ENCODE measurements at places on chromosomes 2 and 18.

- DNase-seq, result no peak
These were observed 286.6 kb downstream of the AGAP1 start for GRCh38 chr2:235780401-235780800.

GRCh38 chr2:75068546-75068945 is 110.1 kb downstream of the POLE4 start:
- DNase-seq, result no peak

GRCh38 chr2:46977899-46978298 is 62.3 kb upstream of the MCFD2 start:
- DNase-seq, result no peak

DNA sequence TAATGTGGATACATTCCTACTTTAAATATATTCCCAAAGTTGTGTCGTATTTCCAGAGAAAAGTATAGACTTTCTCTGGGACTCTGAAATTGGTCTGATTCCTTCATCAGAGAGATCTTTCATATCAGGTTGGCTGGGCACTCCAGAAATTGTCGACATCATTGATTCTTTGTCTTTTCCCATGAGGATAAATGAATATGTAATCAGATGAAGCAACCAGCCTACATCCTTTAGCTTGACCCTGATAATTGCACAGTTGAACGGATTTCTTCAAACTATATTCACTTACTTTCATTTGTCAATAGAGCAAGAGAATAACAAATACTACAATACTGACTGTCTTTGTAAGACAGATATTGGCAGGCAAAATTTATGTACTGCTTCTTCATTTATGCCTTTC is 680.2 kb upstream of the LRRTM4 start:
- DNase-seq, result no peak

DNA sequence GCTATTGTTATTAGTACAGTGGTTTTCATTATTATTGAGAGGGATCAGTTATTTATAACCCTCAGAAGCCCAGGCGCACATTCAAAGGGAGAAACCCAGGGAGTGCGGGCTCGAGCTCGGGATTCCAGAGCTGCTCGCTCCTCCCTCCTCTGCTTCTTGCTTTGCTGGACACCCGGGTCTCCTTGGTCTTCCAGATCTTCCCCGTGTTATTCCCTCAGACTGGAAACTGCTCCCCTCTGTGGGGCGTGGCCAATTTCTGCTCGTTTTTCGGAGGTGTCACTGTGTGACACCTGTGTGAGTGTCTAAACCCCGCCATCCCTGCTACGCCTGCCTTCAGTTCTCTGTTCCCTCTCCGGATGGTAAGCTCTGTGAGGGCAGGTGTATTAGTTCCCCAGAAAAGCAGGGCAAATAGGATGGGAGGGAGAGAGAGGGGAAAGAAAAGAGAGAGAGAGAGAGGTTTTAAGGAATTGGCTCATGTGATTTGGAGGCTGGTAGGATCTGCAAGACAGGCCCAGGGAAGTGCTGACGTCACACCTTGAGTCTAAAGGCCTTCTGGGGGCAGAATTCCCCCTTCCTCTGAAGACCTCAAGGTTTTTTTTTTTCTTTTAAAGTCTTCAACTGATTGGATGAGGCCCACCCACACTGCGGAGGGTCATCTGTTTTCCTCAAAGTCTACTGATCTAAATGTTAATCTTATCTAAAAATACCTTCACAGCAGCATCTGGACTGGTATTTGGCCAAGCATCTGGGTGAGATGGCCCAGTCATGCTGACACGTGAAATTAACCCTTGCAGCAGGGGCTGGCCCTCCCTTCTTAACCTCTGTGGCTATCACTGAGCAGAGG is 457.3 kb upstream of the ID2 start:
- no peak for DNase-seq

DNA sequence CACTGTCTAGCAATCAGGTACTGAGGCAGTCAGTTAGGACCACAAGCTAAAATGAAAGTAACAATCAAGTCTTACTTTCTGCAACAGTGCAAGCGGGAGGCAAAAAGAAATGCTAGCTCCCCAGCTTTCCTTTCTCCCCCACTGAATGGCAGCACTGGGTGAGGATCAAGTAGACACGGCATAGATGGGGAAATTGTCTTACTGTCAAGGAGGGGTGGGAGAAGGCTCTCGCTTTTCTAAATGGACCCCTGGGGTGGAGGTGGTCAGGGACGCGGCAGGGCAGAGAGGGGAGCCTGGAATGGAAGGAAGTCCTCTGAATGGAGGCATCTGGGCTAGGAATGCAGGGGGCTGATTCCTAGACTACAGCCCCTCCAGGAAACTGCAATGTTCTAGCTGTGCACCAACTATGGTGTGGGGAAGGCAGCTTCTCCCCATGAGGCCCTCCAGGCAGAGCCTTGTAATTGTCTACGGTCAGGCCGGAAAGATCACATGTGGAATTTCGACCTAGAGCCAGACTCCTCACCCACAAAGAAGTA is 24.3 kb downstream of the METTL8 start:
- DNase-seq, result no peak

- DNase-seq, result no peak
These were observed 630.9 kb downstream of the NYAP2 start for GRCh38 chr2:226030369-226030768.

DNA sequence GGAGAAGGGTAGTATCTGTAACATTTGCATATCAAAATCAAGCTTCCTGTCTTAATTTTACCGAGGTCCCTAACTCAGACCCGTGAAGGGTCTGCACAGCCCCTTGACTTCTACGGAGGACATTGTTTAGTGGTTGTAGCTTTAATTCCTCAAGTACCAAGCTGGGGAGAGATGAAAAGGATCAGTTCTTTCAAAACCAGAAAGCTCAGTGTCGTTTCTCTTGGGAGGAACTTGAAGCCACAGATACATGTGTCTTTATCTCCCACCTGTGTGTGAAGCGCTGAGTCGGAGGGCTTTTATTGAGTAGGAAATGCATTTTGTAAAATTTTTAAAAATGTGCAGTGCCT is 263.6 kb downstream of the GBX2 start:
- DNase-seq, result no peak

GRCh38 chr2:172339371-172340010 is 87.9 kb upstream of the ITGA6 start:
- no peak for DNase-seq

DNA sequence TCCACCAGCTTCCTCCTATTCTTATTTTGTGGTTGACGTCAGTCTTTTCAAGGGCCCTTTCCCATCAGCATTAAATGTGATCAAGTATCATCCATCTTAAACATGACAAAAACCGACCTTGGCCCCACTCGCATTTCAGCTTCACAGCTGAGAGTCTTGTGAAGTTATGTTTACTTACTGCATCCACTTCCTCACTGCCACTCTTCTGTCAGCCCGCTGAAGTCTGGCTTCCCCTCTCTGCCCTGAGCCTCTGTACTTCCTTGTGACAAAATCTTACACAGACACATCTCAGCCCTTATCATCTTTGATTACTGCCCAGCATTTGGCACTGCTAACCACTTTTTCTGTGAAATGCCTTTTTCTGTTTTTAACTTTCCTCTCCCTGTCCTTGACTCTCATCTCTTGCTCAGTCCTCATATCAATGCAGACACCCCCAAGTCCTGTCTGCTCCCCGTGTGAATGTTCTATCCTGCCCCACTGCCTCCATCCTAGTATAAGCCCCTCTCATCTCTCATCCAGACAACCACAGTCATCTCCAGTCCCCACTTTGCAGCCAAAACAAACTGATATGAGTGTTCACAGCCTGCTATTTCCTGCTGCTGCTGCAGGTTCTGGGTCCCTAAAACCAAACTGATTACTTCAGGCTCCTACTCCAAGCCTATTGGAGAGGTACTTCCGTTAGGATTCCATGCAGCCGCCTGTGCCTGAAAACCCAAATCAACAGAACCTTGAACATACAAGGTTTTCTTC is 31.4 kb downstream of the FOSL2 start:
- DNase-seq, result no peak

DNA sequence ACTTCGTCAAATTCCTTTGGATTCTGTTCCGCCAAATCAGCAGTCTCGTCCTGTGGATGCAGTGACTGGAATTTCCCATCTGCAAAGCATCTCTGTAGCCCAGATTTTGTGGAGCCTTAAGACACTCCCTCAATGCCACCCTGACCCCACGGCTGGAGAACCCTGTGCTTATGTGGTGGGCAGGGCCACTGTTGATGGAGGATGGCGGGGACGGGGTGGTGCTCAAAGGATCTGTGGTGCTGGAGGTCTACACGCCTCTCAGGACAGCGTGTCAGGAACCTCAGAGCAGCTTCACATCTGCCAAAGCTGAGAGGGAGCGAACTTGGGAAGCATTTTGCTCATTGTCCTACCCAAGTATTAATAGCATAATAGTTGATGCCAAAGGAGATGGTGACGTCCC is 200.1 kb downstream of the MGAT5 start:
- no peak for DNase-seq

- no peak for DNase-seq
These were observed 1552.9 kb upstream of the SLC39A10 start for GRCh38 chr2:194103941-194104659.

DNA sequence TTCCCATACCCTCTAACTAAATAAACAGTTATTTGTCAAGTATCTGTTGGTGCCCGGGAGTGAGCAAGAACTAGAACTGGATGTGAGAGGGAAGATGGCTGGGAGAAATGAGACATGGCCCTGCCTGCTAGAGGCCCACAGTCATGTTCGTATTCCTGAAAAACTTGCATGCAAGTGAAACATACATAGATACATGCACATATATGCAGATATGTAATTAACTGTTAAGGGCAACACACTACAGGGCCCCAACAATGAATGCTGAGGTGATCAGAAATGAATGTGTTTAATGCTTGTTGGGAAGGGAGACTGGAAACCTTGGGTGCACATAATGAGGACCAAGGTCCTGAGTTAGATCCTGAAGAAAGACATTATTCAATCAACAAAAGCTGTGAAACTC is 49.8 kb downstream of the ADD2 start:
- DNase-seq, result no peak

DNA sequence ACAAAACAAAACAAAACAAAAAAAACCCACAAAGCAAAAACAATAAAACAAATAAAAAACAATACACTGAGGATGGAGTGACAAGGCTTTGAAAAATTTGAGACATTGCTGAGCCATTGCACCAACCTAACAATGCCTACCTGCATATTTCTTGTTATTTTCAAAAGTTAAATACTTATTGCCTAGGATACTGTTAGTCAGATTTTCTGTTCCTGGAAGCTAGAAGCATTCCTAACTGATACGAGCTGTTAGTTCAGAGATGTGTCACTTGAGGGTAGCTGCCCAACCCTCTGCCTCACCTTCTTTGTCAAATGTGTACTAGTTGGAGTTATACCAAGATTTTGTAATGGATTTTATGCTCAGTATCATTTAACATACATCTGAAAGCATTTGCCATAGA is 187.2 kb downstream of the TXNL1 start:
- DNase-seq, result no peak

DNA sequence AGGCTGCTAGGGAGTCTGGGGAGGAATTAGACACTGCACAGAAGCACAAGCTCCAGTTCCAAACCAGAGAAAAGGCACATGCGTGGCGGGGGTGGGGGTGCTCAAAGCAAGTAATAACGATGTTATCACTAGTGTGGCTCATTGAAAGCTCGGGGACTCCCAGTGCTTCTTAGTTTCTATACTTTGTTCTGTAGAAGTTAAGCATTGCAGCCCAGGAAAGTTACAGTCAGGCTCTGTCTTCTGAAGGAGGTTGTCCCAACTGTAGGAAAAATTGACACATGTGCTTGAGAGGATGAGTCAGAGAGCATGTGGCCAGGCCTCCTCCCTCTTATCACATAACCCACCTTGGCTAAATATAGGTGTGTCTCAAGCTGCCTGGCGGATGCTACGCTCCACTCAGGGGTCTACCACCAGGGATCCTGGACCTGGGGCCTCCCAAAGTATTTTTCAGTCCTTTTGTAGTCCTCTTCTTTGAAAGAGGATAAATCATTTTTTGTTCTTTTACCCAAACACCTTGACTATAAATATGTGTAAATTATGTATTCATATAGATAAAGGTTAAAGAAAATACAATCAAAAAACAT is 3.8 kb downstream of the GALNT5 start:
- no peak for DNase-seq

DNA sequence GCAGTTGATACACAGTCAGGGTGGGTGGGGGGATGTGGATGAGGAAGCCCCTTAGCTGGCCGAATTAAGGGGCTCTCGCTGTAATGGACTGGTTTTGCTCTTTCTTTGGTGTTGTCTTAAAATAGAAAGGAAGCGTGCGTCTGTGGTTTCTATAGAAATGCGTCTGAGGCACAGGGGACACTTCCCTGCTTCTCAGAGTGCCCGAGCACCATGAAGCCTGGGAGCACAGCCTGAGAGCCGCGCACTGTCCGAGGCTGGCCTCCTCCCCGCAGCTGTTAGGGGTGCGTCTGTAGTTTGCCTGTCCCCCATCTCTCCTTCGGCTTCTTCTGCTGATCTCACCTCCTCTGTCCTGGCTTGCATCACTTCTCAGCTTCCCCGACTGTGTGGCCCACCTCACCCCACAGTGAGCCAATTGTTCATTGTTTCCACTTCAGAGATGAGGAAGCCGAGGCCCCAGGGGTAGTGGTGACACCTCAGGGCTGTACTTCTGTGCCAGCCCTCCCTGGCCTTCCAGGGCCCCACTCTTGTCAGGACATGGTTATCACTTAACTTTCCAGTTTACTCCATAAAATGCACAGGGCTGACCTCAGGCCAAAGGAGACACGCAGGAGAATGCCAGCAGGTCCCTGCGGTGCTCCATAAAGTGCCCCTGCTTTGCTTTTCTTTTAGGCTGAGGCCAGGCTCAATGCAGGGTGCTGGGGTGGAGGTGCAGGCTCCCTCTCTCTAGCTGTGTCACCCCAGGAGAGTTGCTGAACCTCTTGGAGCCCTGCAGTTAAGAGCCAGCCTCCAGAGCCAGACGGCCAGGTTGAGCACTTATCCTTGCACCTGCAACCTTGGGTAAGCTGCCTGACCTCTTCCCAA is 210.6 kb downstream of the SEPTIN10 start:
- no peak for DNase-seq

DNA sequence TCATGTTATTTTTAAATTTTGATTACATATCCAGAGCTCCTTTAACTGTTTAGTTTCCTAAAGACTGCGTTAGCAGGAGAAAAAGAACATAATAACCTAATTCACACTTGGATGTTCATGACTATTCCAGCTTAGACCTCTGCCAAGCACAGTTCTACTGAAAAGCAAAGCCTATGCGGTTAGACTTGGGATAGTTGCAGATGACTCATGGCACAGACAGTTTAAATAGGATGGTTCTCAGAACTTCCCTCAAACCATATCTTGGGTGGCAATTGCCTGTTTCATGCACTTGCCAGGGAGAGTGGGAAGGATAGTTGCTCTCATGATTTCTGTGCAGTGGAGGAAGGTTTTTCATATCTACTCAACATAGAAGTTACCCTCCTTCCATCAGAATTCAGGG is 149.7 kb upstream of the KLHL29 start:
- no peak for DNase-seq

DNA sequence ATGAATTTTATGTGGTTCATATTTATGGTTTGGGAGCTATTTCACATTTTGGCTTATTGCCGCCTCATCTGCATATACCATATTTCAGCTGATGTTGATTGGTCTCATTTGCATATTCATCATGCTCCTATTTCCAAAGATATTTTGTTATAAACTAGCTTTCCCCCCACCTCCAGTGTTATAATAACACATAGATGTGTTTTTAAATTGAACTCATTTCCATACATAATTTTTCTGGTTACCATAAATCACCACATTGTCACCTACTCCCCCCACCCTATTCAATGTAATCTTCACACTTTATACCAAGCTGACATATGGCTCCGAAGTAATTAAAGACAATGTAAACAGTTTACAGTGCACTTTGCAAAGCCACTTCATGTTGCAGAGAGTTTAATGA is 101.2 kb downstream of the FSHR start:
- DNase-seq, result no peak
